ENCODE measurements at places on chromosomes 4 and X.
A peak's percentile ranks its signal among the peaks of the same experiment; 100 is the strongest.

- peak; percentile 15 for DNase-seq
- no peak overlapping the region for H3K4me3 ChIP-seq
- H3K27ac ChIP-seq: no peak overlapping the region
- H3K4me1 ChIP-seq: no peaks in the 10 kb centered on the region
Observed at GRCh38 chrX:41303013-41303412, 30.9 kb upstream of the DDX3X start.

DNA sequence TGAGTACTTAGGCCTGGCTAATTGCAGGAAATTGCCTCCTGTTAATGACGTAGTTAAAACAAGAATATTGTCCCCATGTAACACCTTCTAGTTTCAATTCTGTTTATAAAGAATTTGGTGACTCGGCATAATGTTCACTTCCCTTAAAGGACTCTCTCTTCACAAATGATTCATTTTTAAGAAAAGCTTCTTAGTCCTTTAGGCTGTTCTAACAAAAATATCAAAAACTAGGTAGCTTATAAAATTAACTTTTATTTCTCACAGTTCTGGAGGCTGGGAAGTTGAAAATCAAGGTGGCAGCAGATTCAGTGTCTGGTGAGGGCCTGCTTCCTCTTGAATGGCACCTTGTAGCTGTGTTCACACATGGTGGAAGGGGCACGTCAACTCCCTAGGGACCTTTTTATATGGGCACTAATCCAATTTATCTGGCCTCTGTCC is 23.8 kb downstream of the COL25A1 start:
- H3K27ac ChIP-seq: no peak overlapping the region
- H3K27me3 ChIP-seq: no peaks in the 10 kb centered on the region

DNA sequence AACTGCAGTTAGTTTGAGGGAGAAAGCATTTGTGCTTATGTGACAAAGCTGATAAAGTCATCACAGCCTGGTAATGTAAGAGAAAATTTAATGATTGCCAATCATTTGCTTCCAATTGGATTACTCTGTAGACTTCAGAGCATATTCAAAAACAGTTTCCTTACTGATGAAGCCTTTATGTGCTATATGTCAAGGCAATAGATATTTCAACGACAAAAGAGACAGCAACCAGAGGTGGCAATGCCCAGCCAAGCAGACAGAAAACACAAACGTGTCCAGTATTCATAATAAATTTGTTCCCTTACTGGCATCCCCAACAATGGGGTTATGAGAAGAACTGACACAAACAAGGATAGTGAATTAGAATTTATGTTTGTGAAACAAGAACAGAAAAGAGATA is 1840.3 kb upstream of the PCDH7 start:
- no peaks in the 10 kb centered on the region for H3K4me1 ChIP-seq
- no peaks in the 10 kb centered on the region for H3K27me3 ChIP-seq
- H3K4me3 ChIP-seq: no peak overlapping the region

GRCh38 chr4:181140037-181140603 is 1103.1 kb upstream of the TENM3 start:
- no peaks in the 10 kb centered on the region for H3K4me1 ChIP-seq
- H3K27ac ChIP-seq: no peak overlapping the region
- H3K27me3 ChIP-seq: no peaks in the 10 kb centered on the region
- no peaks in the 10 kb centered on the region for H3K36me3 ChIP-seq

DNA sequence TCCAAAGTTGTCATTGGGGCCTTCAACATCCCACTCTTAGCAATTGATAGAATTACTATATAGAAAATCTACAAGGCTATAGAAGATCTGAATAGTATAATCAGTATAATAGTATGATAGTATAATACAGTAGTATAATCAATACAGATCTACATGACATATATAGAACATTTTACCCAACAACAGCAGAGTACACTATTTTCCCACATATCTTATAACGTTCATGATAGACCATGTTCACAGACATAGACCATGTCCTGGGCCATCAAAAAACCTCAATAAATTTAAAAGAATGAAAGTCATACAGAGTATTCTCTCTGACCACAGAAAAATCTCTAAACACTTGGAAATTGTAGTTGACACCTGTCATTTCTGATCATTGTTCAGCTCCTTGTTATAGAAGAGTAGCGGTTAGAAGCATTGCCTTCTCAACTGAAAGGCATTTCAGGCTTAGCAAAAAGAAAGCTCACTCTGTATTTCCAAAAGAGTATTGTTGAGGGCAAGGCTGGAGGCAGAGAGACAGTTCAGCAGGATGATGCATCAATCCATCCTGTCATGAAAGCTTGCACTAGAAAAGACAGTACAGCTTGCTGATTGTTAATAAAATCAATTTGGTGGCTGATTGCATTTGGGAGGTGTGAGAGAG is 38.8 kb upstream of the ARMCX5 start:
- no peak overlapping the region for H3K27ac ChIP-seq
- no peak overlapping the region for H3K4me3 ChIP-seq
- no peaks in the 10 kb centered on the region for H3K36me3 ChIP-seq
- peaks cover 5% of the 10 kb centered on the region for H3K27me3 ChIP-seq
- no peak for DNase-seq

DNA sequence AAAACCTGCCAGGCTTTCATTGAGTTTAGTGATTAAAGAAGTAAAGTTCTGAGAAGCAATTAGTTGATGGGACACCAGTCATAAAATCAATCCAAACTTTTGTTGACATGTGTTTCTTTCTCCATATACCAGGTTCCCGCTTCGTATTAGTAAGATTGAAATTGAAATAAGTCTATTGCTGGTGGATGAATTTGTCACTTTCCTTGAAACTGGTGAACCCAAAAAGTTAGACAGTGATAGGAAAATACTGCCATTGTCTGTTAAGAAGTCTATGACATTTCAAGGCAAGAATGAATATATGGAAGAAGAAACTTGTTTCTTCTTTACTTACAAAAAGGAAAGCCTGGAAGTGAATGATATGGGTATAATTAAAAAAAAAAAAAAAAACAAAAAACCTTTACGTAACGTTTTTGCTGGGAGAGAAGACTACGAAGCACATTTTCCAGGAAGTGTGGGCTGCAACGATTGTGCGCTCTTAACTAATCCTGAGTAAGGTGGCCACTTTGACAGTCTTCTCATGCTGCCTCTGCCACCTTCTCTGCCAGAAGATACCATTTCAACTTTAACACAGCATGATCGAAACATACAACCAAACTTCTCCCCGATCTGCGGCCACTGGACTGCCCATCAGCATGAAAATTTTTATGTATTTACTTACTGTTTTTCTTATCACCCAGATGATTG is at the start of gene CD40LG:
CD40LG (plus strand) TSS at position 482 of the 684 bp plus-strand sequence; CDS start at position 573, 91 bp downstream.
- no peak within 1 kb of the TSS for H3K4me3 ChIP-seq
- no peak for DNase-seq
- no peaks in the 10 kb centered on the region for H3K4me1 ChIP-seq
- no peak within 1 kb of the TSS for H3K27ac ChIP-seq
- H3K36me3 ChIP-seq: no peaks in the 10 kb centered on the region

- no peaks in the 10 kb centered on the region for H3K4me1 ChIP-seq
- no peaks in the 10 kb centered on the region for H3K27me3 ChIP-seq
- H3K27ac ChIP-seq: no peak overlapping the region
Observed at GRCh38 chrX:68376373-68376772, 56.9 kb downstream of the OPHN1 start.

DNA sequence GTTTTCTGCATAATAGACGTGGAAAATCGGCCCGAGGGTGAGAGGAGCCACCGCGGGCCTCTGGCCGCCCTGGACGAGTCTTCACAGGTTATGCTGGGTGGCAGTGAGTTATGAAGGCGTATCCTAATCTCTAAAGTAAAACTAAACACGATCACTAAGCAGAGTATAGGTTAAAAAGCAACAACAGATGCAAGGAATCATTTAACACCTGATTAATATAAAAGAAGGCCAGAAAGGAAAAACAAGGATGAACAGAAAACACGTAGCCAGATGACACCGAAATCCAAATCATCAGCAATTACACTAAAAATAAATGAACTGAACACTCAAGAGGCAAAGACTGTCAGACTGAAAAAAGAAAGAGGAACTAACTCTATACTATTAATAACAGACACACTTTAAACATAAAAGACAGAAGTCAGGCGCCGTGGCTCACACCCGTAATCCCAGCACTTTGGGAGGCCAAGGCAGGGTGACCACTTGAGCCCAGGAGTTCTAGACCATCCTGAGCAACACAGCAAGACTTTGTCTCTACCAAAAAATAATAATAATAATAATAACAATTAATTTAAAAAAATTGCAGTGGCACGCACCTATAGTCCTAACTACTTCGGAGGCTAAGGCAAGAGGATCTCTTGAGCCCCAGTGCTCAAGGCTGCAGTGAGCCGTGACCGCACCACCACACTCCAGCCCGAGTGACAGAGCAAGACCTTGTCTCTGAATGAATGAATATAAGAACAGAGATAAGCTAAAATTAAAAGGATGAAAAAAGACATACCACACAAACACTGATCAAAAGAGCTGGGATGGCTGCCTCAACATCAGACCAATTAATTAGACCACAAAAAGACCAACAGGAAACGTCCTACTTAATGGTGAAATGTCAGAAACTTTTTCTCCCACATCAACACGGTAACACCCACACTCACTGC is 30.0 kb downstream of the CTBP1 start:
- no peaks in the 10 kb centered on the region for H3K27me3 ChIP-seq
- H3K27ac ChIP-seq: no peak overlapping the region
- DNase-seq: no peak
- H3K36me3 ChIP-seq: no peaks in the 10 kb centered on the region
- H3K4me1 ChIP-seq: no peaks in the 10 kb centered on the region

- H3K36me3 ChIP-seq: no peaks in the 10 kb centered on the region
- H3K27ac ChIP-seq: no peak overlapping the region
- no peak overlapping the region for H3K4me3 ChIP-seq
- DNase-seq: no peak
- H3K27me3 ChIP-seq: peaks cover 25% of the 10 kb centered on the region
Observed at GRCh38 chr4:1039493-1040343, 28.3 kb downstream of the FGFRL1 start.
